GM23338 (cell line): ENCODE measurements at places on chromosomes 11 and 22. TPM values are rescaled to one million over a fixed set of nuclear protein-coding genes. Genes with fewer than 3 reads are reported as not detected.

The TSPAN32 gene
- not detected in 2 replicates for total RNA-seq

The OR52E8 gene
- total RNA-seq = 0.21 TPM in 1 of 2 replicates, not detected in the other

- no peaks in the 10 kb centered on the region for H3K27me3 ChIP-seq
- H3K4me1 ChIP-seq = no peaks in the 10 kb centered on the region
Observed at GRCh38 chr11:62433904-62434276, 15.1 kb downstream of the SCGB1A1 start.

The C11orf68 gene
- total RNA-seq = 21.6 and 23.2 TPM in 2 replicates

GRCh38 chr11:75090671-75091177 lies 6.0 kb downstream of the OR2AT4 start:
- no peak for DNase-seq
- H3K36me3 ChIP-seq = peaks cover 7% of the 10 kb centered on the region; the same call in 1 of the 2 replicates
- H3K4me3 ChIP-seq = no peak overlapping the region

The DNAJB7 gene
- not detected in 2 replicates for total RNA-seq

DNA sequence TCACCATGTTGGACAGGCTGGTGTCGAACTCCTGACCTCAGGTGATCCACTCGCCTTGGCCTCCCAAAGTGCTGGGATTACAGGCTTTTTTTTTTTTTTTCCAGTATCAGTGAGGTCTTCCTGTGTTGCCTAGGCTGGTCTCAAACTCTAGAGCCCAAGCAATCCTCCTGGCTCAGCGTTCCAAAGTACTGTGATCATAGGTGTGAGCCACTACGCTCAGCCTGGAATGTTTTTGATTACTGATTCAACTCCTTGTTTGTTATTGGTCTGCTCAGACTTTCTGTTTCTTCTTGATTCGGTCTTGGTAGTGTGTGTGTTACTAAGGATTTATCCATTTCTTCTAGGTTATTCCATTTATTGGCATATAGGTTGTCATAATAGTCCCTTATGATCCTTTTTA lies 31.3 kb downstream of the NAGA start:
- no peaks in the 10 kb centered on the region for H3K36me3 ChIP-seq
- no peaks in the 10 kb centered on the region for H3K4me1 ChIP-seq
- H3K27me3 ChIP-seq = no peaks in the 10 kb centered on the region
- H3K27ac ChIP-seq = no peak overlapping the region

DNA sequence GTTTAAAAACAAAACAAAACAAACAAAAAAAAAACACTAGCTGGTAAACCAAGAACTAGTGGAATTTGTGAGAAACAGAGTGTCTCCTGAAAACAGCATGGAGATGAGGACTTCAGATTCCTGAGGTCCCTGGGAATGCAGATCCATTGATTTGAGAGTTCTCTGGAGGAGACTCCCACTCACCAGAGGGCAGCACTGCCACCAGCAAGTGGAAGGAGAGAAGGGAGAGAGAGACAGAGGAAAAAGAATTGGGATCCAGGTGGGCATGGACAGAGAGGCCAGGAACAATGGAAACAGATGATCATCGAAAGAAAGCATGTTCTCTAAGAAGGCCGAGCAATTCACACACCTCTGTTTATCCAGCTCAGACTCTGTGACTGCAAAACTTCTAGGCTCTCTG lies 31.8 kb downstream of the ETS1 start:
- no peak overlapping the region for H3K4me3 ChIP-seq
- no peak overlapping the region for H3K27ac ChIP-seq
- H3K4me1 ChIP-seq = peaks cover 10% of the 10 kb centered on the region
- peaks cover 21% of the 10 kb centered on the region for H3K27me3 ChIP-seq

The NKAPD1 gene
- 14.6 and 18.5 TPM in 2 replicates for total RNA-seq

The C22orf31 gene
- total RNA-seq = not detected in 2 replicates

The MED15 gene
- 32.0 and 43.5 TPM in 2 replicates for total RNA-seq

- H3K36me3 ChIP-seq = no peaks in the 10 kb centered on the region
- H3K4me3 ChIP-seq = no peak overlapping the region
- no peaks in the 10 kb centered on the region for H3K4me1 ChIP-seq
- DNase-seq = no peak
- H3K27ac ChIP-seq = no peak overlapping the region
- H3K27me3 ChIP-seq = no peaks in the 10 kb centered on the region
Observed at GRCh38 chr22:38155703-38156102, 25.9 kb downstream of the PLA2G6 start.

The GSTP1 gene
- 1,021 and 1,776 TPM in 2 replicates for total RNA-seq

DNA sequence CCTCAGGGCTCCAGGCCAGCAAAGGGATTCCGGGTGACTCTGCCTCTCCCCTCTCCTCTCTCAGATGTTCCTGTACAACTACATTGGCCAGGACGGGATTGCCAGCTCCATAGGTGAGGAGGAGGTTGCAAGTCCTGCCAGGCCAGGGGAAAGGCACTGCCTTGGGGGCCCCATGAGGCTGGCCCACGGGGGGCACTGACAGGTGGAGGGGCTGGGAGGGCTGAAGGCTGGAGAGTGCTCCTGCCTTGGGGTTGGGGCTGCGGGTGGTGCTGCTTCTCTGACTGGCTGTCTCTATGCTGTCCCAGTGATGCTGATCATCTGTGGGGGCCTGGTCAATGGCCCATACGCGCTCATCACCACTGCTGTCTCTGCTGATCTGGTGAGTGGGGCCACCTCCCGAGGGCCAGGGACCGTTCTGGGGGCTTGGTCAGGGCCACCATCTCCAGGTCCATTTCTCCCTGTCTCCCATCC lies 21.7 kb downstream of the SLC37A2 start:
- no peaks in the 10 kb centered on the region for H3K4me1 ChIP-seq
- no peaks in the 10 kb centered on the region for H3K36me3 ChIP-seq
- no peak overlapping the region for H3K27ac ChIP-seq
- H3K4me3 ChIP-seq = no peak overlapping the region
- no peak for DNase-seq

The ASRGL1 gene
- total RNA-seq = 32.9 and 38.4 TPM in 2 replicates

GRCh38 chr11:13760115-13760514 lies 91.6 kb downstream of the FAR1 start:
- no peaks in the 10 kb centered on the region for H3K27me3 ChIP-seq
- DNase-seq = no peak
- no peaks in the 10 kb centered on the region for H3K36me3 ChIP-seq

DNA sequence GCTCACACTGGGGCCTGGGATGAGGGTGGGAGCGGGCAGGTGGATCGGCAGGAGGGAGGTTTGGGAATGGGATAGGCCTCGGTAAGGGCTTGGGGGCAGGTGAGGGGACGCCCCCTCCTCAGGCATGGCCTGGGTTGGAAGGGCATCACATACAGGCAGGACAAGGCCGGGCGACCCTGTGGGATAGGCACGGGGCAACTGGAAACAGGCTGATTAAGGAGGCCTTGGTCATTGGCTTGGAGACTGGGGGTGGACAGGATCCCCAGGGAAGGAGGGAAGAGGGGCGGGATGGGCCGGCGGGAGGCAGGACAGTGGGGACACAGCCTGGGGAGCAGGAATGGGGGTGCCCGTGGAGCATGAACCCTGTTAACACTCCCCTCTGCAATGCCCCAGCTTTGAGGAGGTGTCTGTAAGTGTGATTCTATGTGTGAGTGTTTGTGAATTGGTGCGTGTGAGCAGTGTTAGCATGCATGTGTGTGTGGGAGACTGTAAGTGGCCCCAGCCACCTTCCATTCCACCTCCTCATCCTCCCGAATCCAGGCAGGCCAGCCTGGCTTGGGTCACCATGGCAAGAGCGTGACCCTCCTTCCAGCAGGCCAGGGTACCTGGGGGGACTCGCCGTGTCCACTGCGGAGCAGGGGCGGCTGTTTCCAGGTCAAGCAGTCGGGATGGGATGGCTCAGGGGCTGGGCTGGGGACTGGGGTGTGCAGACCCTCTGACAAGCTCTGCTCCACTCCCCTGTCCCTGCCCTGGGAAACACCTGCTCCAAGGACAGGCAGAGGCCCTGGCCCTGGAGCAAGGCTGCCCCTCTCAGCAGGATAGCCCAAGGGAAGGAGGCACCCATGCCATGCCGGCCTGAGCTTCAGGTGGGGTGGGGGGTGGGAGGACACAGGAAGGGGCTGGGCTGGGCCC lies 3.4 kb upstream of the PIM3 start:
- H3K36me3 ChIP-seq = no peaks in the 10 kb centered on the region
- no peak overlapping the region for H3K27ac ChIP-seq
- H3K4me3 ChIP-seq = no peak overlapping the region
- no peak for DNase-seq
- no peaks in the 10 kb centered on the region for H3K4me1 ChIP-seq
- H3K27me3 ChIP-seq = peaks cover 20% of the 10 kb centered on the region

DNA sequence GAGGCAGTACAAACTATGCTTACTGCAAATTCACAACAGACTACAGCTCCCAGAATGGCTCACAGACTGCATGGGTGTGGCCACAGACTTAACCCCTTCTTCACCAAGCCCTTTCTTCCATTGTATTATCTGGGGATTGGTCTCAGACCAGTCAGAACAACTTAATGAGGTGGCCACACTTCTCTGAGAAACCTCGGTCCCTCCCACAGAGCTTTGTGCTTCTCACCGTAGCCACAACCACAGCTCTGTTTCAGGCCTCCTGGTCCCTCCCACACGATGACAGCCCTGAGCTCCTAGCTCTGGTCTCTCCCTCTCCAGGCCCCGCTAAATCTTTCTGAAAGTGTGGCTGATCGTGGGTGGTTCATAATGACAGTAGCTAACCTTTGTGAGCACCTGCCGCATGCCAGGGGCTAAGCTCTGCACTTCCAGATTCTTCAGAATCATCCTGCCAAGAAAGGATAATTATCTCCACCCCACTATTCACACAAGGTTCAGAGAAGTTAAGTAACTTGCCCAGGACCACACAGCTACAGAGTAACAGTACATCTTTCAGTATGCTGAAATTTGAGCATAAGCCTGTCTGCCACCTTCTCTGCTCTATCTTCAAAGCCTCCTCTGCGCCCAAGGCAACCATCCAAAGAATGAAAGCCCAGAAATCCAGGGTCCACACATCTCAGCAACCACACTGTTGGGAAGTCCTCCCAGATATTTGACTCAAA lies 5.4 kb downstream of the PDE2A start:
- H3K36me3 ChIP-seq = no peaks in the 10 kb centered on the region
- H3K27ac ChIP-seq = no peak overlapping the region
- peak; percentile 49 for DNase-seq
- peaks cover 15% of the 10 kb centered on the region for H3K27me3 ChIP-seq

DNA sequence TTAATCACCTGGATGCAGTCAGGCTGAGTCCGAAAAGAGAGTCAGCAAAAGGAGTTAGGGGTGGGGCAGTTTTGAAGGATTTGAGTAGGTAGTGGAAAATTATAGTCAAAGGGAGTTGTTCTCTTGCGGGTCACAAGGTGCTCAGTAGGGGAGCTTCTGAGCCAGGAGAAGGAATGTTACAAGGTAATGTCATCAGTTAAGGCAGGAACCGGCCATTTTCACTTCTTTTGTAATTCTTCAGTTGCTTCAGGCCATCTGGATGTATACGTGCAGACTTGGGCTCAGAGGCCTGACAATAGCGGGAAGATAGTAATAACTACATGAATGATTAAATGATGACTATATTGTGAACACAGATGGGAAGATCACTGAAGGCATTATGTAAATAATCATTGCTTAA lies 6.2 kb downstream of the SC5D start:
- H3K27ac ChIP-seq = peak overlapping the region; percentile 14; the same call in 1 of the 2 replicates
- 0 out of 2 replicates have a peak overlapping the region, but pooled peaks have one; percentile 4 for H3K4me3 ChIP-seq
- peaks cover 5% of the 10 kb centered on the region; the same call in 1 of the 2 replicates for H3K36me3 ChIP-seq
- H3K4me1 ChIP-seq = peaks cover 63% of the 10 kb centered on the region

The OR2AT4 gene
- total RNA-seq = not detected in 2 replicates

DNA sequence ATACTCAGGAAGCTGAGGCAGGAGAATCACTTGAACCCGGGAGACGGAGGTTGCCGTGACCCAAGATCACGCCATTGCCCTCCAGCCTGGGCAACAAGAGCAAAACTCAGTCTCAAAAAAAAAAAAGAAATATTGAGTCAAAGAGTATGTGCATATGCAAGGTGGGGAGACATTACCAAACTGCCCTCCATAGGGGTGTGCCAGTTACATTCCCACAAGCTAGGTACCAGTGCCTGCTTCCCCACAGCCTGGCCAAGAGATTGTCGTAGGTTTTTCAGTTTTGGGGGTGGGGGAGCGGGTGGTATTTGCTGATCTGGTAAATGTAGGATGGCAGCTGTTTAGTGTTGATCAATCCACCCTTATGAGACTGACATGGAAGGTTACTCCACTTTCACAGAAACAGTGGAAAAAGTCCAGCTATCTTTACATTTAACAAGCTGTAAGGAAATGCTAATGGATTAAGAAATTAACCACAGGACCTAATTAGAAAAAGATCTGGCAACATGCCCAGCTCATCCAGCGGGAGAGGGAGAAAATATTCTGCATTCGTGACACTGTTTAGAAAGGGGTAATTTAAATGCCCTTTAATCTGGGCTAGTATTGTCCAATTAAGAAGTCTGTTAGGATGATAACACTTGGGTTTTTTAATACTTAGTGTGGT lies 89.4 kb downstream of the PACS1 start:
- no peaks in the 10 kb centered on the region for H3K4me1 ChIP-seq
- DNase-seq = no peak
- no peaks in the 10 kb centered on the region for H3K36me3 ChIP-seq
- no peak overlapping the region for H3K27ac ChIP-seq
- no peak overlapping the region for H3K4me3 ChIP-seq
- no peaks in the 10 kb centered on the region for H3K27me3 ChIP-seq

DNA sequence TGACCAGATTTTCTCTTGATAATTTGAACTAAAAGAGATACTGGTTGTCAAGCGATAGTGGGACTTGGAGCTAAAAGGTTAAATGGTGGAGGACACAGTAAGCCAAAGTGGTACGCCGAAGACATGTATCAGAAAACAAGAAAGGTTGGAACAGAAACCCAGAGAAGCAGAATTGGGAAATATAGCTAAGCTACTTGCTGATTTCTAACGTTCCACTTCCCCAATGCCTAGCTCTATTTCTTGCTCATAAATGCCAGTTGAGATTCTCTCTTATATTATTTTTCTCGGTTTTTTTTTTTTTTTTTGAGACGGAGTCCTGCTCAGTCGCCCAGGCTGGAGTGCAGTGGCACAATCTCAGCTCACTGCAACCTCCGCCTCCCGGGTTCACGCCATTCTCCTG lies 12.7 kb downstream of the TMEM41B start:
- H3K36me3 ChIP-seq = peaks cover 3% of the 10 kb centered on the region; the same call in 1 of the 2 replicates
- no peak for DNase-seq
- 0 out of 2 replicates have a peak overlapping the region, but pooled peaks have one; percentile 6 for H3K27ac ChIP-seq
- no peak overlapping the region for H3K4me3 ChIP-seq
- H3K27me3 ChIP-seq = no peaks in the 10 kb centered on the region

- peaks cover 13% of the 10 kb centered on the region for H3K27me3 ChIP-seq
- peak overlapping the region; percentile 98 for H3K4me3 ChIP-seq
- no peak overlapping the region for H3K27ac ChIP-seq
- H3K4me1 ChIP-seq = peaks cover 14% of the 10 kb centered on the region
- H3K36me3 ChIP-seq = 0 out of 2 replicates have a peak, but pooled peaks cover 6% of the 10 kb centered on the region
Observed at GRCh38 chr22:37953062-37953436, 352 bp downstream of the C22orf23 start.

DNA sequence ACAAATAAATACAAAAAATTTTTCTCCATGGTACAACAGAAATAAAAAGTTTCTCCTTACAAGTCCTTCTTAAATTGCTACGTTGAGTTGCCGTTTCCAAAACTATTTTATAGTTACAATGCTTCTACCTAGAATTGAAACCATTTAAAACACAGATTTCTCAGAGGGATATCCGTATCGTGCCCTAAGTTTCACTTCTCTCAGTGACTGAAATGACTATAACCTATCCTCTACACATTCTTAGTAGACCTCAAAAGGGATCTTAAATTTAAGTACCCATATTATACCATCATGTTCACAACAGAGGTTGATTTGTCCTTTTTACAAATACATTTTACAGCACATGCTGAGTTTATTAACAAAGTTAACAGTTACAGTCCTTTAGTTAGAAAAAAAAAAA lies 44.1 kb downstream of the USP28 start:
- no peaks in the 10 kb centered on the region for H3K4me1 ChIP-seq
- no peak for DNase-seq
- no peaks in the 10 kb centered on the region for H3K27me3 ChIP-seq
- no peak overlapping the region for H3K27ac ChIP-seq
- peaks cover 56% of the 10 kb centered on the region for H3K36me3 ChIP-seq
- no peak overlapping the region for H3K4me3 ChIP-seq
